ENCODE measurements at places on chromosomes 3 and 15.
A peak's percentile ranks its signal among the peaks of the same experiment; 100 is the strongest.

DNA sequence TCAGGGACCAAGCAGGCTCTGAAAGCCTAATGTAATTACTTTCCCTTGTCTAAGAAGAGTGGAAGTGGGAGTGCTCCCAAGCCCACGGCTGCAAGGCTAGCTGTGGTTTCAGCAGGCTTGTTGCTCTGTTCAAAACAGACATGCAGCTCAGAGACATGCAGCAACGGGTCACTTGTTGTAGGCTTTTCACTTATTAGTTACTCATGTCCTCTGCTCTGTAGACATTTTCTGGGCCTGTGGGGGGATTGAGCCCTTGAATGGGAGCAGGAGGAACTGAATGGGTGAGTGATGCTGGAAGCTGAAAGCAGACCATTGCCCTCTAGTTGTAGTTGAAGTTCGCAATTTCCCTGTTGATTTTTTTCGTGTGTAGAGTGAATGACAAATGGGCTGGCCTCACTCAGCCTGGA is 261.9 kb upstream of the NR2E3 start:
- no peak for DNase-seq

DNA sequence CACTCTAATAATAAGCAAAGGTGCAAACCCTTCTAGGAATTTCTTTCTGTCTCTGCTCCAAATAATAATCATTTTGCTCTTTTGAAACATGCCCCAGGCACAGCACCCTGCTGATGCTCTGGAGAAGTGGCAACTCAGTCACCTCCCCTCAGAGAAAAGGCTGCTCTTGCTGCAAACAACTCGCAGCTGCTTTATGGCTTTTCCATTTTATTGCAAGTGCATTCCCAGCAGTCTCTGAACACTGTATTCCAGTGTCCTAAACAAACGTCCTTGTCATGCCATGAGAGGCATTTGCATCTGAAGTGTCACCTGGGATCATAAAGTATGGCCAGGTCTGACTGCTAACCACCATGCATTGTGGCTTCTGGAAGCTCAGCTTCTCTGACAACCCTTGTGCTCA is 358.1 kb upstream of the TRIM42 start:
- no peak for DNase-seq

DNA sequence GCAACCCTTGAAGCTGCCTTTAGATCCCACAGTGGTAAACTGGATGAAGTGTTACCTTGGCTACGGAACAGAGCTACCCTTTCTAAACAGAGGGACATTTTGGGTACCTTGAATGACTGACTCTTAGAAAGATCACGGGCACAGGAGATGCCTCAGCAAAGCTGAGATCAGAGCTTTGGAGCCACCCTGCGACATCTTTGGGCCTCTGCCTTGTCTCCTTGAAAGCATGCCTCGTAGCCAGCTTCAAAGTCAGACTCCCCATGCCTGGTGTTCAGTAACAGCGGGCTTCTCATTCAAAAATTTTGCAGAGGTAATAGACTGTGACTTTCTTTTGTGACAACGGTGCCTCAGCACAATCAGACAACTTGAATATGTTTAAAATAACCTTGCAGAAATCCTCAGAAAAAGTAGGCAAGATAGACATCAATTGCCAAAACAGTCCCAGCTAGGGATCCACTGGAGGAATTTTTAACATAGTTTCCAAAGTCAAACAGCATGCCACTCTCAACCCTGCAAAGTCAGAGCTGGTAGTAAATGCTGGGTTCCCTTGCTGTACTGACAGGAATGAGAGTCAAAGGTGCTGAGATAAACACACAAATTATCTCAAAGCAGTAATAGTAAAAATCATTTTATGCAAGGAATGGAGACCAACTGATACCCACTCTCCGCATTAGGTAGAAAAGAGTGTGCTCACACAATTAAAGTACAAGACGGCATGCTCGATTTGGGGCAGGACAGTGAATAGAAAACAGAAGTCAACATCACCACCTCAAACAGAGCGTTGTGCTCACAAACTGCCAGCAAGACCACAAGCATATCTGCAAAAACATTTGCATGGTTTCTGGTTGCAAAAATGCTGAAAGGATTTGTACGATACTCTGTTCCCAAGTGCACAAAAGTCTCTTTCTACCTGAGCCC is 82.1 kb downstream of the MYO1E start:
- DNase-seq: no peak

GRCh38 chr15:78968539-78969271 is 23.9 kb upstream of the CTSH start:
- DNase-seq: no peak

- no peak for DNase-seq
These were observed 470.9 kb downstream of the MECOM start for GRCh38 chr3:169192643-169193042.

DNA sequence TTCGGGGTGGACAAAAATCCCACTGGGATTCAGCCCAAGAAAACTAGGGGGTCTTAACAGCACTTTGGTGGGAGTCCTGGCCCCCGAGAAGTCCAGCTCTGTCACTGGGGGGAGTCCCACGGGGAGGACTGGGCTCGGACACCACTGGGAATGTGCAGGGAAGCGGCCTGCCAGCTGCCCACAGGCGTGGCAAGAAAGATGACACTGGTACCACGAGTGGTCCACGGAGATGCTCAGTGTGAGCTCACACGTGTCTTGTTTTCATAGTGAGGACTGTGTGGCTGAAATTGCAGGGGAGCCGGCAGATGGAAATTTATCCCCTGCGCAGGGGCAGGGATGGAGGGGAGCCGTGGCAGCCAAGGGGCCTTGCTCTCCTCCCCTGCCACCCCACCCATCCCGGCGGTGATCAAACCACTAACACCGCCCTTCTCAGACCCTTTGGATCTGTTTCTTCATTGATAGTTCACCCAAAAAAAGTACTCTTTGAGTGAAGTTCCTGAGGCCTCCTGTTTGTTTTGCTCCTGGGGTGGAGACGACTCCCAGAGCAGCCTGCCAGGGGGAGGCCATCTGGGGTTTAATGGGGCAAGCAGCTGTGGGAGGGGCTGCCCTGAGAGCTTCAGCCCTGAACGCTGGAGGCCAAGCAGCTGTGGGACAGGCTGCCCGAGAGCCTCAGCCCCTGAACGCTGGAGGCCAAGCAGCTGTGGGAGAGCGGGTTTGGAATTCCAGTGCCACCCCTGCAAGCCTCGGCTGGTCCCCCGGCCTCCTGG is 130.9 kb downstream of the LRRK1 start:
- DNase-seq: no peak

GRCh38 chr15:63896336-63897115 is 62.8 kb upstream of the HERC1 start:
- DNase-seq: peak; percentile 60

DNA sequence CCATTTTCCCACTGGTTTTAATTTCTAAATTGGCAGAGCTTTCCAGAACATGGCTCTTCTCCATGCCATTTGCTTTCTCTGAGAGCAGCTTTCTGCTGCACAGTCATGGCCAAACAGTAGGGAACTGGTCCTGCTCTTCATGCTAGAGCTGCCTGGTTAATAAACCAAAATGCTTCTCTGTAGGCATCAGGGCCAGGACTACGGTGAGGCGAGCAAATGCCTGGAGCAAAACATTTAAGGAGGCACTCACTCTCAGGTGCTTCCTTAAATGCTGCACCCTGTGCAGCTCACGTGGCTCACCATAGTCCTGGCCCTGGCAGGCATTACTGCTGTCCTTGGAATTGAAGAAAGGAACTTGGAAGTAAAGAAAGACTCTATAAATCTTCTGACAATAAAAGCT is 48.5 kb upstream of the PPP2R3A start:
- DNase-seq: no peak

- no peak for DNase-seq
These were observed 226.7 kb upstream of the ALCAM start for GRCh38 chr3:105139881-105140560.

DNA sequence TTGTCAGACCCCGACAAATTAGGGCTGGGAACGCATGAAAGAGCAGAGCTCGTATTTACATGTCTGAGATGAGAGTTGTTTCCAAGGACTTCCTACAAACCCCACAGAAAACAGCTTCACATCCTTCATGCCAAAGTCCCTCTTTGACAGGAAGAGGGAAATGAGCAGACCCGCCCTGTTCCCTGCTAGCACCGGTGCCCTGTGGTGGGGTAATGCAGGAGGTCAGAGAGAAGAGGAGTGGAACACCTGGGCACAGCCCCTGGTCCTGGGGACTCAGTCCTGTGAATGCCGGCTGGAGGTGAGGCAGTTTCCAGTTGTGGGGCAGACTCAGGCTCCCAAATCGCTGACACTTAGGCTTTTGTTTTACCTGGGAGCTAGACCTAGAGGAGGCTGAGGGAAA is 4.0 kb downstream of the PLA2G4D start:
- DNase-seq: no peak

All from non-pigmented ciliary epithelial cell (primary cell).